Smooth muscle cell of the umbilical artery (primary cell): ENCODE measurements at places on chromosomes 5 and 9. TPM values are rescaled to one million over a fixed set of nuclear protein-coding genes. Genes with fewer than 3 reads are reported as not detected.

The CAVIN4 gene
- 2.4 and 3.6 TPM in 2 replicates for total RNA-seq

The KIF4B gene
- 0.09 TPM in 1 of 2 replicates, not detected in the other for total RNA-seq

The SLC45A2 gene
- total RNA-seq: under 0.01 TPM in 1 of 2 replicates, not detected in the other

The DDX4 gene
- 0.05 TPM in 1 of 2 replicates, not detected in the other for total RNA-seq

The RAB24 gene
- total RNA-seq: 17.9 and 25.5 TPM in 2 replicates

The HSPB3 gene
- 0.30 TPM in 1 of 2 replicates, not detected in the other for total RNA-seq

The GFI1B gene
- 0.05 TPM in 1 of 2 replicates, not detected in the other for total RNA-seq
